T follicular helper cell (primary cell): ENCODE measurements at places on chromosomes 5 and 9.
A peak's percentile ranks its signal among the peaks of the same experiment; 100 is the strongest.

- DNase-seq, result no peak
Observed at GRCh38 chr9:14437354-14438231, 123.7 kb upstream of the NFIB start.

GRCh38 chr5:13003457-13003856 is 941.0 kb downstream of the DNAH5 start:
- DNase-seq, result no peak

GRCh38 chr5:97877588-97877987 is 694.5 kb upstream of the RIOK2 start:
- no peak for DNase-seq

- no peak for DNase-seq
Observed at GRCh38 chr9:27212191-27212590, 84.8 kb downstream of the EQTN start.

DNA sequence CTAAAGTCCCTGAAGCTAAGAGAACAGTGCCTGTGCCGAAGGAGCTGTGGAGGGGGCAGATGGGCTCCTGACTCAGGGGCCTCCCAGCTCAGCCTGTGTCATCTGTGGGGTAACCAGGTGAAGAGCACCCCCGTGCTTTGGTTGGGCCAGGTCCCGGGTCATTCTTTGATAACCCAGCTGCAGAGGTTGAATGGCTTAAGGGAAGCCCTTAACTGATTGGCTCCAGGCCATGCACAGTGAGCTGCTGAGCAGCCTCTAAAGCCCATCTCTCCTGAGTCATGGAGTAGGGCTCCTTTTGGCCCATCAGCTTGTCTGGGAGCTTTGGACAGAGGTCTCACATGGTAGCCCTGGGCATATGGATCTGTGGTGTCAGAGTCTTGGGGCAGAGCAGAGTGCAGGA is 28.7 kb downstream of the COL27A1 start:
- DNase-seq, result no peak

GRCh38 chr9:128081056-128081455 is 13.0 kb downstream of the SLC25A25 start:
- DNase-seq, result no peak

GRCh38 chr5:175686396-175686795 is 28.5 kb downstream of the HRH2 start:
- no peak for DNase-seq

- no peak for DNase-seq
Observed at GRCh38 chr5:74166064-74166463, 474.5 kb downstream of the ENC1 start.

DNA sequence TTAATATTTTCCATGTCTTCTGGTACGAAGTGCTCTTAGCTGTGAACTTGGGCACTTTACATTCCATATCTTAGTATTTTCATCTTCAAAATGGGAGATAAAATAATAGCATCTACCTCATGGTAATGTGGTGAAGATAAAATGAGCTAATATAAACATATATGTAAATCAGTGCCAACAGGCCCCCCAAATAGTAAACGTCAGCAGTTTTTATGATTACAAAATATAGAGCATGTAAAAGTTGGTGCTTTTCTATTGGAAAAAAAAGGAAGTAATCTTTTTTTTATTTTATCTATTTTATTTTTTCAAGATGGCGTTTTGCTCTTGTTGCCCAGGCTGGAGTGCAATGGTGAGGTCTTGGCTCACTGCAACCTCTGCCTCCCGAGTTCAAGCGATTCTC is 291.1 kb upstream of the PRDM9 start:
- no peak for DNase-seq

DNA sequence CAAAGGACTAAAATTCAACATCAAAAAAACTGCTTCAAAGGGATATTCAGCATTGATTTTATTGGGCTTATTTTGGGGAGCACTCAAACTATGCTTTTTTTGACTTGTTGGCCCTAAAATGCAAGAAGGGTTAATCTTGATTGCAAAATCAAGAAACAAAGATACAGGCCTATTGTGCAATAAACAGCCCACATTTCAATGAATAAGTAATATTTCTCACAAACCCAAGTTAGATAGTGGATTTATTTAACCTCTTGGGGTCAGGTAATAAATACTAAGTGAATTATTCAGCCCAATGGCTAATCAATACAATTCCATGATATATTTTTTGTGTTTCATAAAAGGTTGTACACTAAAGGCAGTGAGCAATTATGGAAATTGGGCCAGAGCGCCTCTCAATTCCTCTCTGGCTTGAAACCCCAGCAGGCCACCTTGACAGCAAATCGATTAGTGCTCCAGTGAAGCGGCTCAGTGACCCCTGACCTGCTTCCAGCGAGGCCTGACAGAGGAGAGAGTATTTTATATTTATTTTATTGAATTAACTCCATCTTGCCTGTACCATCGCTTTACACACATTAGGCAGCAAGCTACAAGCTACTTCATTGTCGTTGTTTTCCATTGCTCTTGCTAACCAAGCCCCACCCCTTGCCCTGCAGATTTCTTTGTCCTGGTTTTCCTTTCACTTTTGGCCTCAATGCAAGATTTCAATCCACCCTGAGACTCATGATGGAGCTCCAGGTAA is 65.5 kb downstream of the EBF1 start:
- DNase-seq, result no peak

DNA sequence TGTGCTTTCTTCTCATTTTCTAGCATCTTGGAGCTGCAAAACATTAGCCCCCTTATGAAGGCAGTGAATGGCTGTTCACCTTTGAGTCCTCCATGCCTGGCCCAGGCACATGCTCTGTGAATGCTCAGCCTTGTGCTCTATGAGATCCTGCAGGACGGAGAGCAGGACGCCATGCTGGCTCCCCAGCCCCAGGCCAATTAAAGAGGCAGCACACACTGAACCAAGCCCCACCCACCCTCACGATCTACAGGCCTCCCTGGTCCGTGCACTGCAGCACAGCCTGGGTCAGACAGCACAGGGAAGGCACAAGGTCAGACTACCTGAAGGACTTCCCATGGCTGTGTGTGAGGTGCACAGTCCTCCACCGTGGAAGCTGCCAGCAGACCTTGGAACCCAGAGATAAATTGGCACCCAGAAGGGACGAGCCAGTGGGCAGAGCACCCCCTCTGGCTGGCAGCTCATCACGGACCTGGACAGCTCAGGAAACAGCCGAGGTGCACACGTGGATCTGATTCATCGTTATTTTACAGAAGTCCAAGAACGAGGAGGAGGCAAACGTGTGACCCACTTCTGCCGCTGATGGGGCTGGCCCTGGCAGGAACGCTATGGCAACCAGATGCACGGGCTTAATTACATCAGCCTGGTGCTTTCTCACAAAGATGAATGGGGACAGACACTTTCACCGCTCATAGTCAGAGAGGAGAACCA is 59.5 kb downstream of the OLFM1 start:
- no peak for DNase-seq

DNA sequence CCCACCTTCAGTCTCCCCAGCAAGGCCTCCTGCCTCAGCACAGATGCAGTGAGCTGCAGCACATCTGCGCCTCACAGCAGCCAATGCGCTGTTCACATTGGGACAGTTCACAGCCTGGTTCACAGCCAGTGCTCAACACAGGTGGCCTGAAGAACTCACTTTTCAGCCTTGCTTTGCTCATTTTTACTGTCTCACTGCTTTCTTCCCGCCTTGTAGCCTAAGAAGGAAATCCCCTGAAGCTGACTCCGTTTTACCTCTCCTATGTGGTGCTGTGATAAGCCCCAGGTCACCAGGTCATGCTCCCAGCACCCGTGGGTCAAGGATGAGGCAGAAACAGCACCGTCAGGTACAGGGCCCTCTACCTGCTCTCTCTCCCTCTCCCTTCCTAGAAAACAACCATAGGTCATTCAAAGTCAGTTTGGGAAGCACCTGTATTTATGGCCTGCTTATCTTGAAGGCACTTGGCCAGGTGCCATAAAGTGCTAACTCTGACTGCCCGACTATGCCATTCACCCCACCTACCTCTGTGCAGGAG is 1.1 kb downstream of the GCNT4 start:
- DNase-seq, result peak; percentile 27

GRCh38 chr5:93789173-93790067 is 48.0 kb upstream of the POU5F2 start:
- DNase-seq, result no peak

DNA sequence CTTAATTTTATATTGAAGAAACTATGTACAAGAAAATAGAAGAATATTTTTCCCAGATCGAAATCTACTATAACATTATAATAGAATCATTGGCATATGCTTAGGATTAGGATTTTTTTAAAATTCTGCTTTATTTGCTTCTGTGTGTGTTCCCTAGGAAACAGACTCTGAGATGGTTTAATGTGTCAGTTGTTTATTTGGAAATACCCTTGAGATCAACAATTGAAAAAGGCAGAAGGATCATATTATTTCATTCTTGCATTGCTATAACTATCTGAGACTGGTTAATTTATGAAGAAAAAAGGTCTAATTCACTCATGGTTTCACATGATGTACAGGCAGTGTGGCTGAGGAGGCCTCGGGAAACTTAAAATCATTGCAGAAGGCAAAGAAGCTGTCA is 622.6 kb downstream of the PRR16 start:
- DNase-seq, result no peak

GRCh38 chr5:59034498-59035186 is 451.8 kb downstream of the RAB3C start:
- peak; percentile 4 for DNase-seq

DNA sequence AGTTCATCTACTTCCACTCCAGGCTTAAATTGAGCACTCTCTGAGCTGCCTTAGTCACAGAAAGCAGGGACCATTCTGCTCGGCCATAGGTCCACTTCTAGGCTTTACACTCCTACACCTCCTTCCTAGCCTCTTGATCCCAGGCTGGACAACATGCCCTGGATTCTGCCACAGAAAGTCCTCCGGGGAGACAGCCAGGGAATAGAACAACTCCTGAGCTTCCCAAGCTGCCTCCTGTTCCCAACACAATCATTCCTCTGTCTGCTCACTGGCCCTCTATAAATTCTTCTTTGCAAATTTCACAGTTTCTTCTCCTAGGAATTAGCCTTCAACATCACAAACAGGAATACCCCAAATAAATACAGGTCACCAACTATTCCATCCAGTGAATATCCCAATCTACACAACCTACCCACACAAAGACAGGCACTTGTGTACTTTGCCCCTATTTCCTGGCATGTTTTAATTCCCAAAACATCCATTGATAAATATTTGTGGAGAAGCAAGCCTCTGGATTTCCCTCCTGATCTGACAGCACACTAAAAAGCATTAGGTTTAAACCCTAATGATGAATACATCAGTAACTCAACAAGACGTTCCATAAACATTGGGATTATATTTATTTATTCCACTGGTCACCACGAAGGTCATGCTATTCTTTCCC is 125.5 kb downstream of the ENC1 start:
- no peak for DNase-seq

DNA sequence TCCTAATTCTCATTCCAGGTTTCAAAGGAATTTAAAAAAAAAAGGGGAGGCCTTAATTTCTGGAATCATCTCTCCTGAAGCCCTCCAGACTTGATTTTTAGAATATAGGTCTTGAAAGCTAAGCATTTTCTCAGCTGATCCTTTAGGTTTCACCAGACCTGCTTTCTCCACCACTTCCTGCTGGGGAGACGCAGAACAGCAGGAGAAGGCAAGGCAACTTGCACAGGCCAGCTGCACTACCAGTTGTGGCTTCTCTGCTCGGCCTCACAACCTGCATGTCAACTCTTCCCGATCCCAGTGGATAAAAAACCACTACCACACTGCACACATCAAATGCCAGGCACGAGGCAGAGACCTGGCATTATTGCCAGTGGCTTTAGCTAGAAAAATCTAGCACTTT is 119.8 kb downstream of the SIL1 start:
- DNase-seq, result no peak

DNA sequence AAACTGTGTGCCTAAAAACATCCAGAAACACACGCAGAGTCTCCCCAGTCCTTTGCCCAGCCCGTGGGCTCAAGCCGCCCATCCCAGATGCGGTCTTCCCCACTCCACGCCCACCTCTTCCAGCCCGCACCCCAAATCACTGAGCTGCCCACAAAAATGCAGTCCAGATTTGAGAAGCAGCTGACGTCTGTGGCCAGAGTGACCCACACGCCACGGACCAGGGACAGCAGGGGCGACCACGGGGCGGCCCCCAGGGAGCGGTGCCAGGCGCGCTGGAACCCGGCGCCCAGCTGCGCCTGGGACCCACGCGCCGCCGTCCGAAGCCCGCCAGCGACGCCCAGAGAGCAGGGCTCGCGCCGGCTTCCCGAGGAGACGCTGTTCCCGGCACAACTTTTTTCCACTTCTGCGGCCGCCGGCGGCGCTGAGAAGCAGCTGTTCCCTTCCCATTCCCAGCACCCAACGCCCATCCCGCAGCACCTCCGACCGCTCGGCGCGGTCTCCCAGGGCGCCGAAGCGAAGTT is 674 bp downstream of the LHFPL2 start:
- DNase-seq, result no peak

DNA sequence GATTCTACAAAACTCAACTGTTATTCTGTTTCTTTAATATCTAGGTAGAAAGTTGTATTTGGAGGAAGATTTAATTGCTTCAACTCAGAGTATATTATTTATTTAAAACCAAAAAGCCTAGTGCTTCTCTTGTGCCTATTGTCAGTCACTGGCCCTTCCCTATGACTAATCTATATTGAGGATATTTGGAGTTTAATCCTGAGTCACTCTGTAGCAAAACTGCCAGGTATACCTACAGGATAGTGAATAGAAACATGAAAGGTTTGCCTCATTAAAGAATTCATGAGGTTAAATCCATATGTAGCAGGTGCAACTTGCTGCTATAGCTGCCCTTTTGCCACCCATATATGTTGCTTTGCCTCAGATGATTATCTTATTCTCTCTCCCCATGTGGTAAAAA is 15.1 kb downstream of the PLK2 start:
- DNase-seq, result no peak

- DNase-seq, result no peak
Observed at GRCh38 chr5:124698770-124699169, 47.7 kb downstream of the ZNF608 start.

DNA sequence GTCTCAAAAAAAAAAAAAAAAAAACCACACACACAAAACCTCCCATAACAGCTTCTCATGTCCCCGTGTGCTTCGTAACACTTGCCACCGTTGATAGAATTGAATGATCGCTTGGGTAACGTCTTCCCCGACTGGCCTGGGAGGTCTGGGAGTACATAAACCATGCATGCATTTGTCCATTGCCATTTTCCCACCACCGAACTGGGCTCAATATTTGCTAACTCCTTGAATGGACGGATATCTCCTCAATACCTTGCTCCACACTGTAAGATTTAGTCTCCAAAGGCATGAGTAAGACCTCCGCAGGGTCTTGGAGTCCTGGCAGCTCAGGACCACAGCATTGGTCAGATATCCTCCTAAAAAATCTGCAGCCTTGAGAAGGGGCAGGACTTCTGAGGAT is 3.2 kb upstream of the P4HA2 start:
- DNase-seq, result no peak

DNA sequence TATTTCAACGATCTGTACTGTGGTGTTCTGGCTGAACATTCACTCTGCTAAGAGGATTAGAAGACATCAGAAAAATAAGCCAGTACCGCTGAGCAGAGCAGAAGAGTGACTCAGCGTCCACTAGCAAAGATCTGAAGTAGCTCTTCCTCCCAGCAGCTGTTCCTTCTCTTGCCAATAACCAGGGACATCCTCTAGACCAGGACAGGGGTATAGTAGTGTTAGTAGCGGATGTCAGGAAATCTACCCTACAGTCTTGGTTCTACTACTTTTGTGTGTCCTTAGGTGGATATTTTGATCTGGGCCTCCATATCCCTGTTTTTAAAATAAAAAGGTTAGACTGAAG is 103.6 kb downstream of the TSSK1B start:
- DNase-seq, result no peak

GRCh38 chr5:1029945-1030625 is 21.5 kb downstream of the NKD2 start:
- DNase-seq, result no peak

GRCh38 chr5:82105457-82105856 is 133.6 kb downstream of the ATG10 start:
- no peak for DNase-seq

GRCh38 chr5:109324351-109324750 is 85.4 kb downstream of the PJA2 start:
- DNase-seq, result no peak
